ENCODE measurements at places on chromosomes 4 and X.
A peak's percentile ranks its signal among the peaks of the same experiment; 100 is the strongest.

DNA sequence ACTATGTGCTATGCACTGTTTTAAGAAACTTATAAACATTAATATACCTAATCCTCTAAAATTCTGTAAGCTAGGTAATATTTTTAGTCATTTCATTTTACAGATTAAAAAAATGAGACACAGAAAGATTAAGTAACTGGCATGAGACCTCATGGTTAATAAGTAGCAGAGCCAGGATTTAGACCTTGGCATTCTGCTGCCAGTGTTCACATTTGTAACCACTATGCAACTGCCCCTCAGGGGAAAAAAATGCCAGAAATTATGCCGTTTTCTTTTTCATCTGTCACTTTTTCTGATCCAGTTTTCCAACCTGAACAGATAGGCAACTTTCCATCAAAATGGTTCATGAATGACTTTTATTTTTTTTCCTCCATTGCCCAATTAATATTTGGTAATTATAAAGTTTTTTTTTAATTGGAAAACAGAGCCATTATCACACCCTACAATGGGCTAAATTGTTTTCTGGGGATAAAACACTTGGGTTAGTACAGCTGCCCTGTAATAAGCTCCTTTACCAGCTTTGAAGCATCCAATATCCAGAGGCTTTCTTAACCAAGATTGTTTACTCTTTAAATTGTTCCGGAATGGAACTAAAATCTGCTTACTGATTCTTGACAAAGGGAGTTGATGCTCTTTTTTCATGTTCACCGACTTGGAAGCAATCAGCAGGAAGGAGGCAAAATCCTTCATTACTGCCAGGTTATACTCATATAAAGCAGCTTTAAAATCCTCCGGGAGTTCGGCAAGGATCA is 56.4 kb upstream of the DDX60 start:
- DNase-seq: no peak

DNA sequence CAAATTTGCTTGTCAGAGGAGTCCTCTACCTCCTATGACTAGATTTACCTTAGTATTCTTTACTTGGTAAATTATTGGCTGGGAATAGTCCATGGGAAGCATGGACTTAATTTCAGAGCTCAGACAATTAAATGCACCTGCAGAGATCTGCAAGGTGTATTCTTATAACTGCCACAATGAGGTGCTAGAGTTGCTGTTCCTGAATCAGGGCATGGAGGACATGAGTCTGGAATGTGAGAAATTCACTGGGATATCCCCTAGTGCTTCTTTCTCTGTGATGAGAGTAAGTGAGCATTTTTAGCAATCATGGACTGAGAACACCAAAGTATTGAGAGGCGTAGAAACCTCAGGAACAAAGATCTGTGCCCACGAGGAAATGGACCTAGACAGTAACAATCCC is 32.9 kb upstream of the GRID2 start:
- DNase-seq: no peak

DNA sequence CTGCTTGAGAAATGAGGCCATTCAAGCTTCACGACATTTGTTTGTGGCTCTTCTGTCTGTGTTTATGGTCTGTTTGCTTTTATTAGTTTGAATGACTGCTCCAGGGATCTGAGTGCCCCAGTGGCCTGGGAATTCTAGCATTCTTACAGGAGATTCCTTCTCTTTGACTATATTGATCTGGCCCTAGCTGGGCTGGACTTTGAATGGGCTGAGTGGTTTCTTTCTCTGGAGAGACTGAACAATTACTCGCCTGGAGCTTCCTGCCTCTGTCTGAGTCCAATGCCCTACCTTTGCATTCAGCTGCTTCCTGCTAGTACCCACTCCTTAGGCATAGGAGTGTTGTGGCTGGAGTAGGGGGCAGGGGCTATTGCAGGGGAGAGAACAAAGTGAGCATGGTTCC is 51.2 kb upstream of the EDA start:
- DNase-seq: no peak

DNA sequence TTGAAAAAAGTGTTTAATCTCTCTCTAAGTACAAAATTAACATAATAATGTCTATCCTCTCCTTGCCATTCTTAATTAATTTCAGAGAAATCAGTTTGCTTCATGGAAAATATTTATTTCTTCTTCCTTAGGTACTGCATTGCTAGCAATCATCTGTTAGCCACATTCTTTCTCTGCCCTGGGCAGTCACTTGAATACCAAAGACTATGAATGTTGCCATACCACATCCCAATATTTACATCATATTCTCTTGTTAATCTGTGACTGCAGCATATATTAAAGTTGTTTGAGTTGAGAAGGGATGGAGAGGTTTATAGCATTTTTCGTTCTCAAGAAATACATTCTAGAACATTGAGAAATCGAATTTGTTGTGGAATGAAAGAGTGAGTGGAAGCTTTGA is 672.8 kb downstream of the PCDH7 start:
- no peak for DNase-seq

- no peak for DNase-seq
These were observed 594.7 kb upstream of the GALNT7 start for GRCh38 chr4:172573899-172574298.

DNA sequence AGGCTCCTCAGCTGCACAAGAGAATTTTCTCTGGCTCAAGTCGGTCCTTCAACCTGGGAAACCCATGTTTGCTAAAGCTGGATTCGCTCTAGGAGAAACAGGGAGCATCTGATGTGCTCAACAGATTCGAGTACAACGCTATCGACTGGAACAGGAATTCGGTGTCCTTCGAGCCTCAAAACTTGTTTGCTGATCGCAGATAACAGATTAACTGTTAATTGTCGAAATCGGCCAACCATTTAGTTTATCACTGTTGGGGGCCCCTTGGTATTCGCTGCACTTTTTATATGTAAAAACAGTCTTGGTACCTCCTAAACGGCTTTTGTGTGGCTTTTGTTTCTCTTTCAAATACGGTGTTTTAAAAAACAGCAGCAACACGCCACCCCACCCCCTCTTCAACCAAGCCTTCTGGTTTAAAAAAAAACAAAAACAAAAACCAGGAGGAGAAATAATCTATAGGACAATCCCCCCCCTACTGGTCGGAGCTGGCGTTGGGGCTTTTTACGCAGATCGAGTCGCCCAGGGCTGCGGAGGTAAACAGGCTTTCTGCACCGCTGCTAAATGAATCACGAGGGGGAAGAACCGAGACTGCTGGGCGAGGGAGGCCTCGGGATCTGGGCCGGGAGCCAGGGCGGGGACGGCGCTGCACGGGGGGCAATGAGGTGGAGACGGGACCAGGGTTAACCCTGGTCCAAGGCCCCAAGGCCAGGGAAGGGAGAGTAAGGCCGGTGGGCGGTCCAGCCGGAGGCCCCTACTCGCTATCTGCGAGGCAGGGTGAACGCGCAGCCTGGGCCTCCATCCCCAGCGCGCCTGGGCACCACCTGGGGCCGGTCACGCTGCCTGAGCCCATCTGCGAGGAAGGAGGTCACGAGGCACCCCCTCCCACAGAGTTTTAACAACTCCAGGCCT is 71.7 kb upstream of the BCOR start:
- peak; percentile 36 for DNase-seq

DNA sequence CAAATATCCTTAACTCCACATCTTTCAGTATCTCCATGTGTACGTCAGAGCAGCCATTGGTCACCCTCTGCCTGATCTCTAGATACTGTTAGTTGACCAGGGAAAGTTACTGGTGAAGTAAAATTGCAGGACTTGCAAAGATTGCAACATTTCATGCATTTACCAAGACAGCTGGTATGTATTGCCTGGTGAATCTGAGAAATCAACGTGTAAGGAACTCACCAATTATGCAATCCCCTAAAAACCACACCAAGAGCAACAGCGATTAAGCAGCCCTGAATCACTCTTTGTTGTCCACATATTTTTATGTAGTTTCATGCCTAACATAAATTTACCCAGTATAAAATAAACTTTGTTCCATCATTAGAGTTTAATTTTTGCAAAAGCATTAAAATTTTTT is 271.2 kb downstream of the NLGN4X start:
- DNase-seq: peak; percentile 5

DNA sequence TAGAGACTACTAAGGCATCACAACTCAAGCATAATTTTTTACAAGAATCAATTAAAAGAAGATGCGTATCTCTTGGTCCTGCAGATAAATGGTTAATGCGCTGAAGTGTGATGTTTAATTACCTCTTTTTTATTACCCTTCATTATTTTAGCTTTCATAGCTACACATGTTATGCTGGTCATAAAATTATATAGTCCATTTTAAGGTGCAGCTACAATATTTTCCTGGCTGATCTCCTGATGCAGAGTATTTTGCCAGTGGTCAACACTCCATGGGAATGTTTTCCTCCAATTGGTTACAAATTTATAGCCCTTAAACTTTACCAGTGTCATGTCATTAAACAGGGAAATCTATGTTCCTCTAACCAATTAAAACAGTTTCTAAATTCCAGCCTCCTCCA is 1617.2 kb downstream of the PCDH7 start:
- no peak for DNase-seq

DNA sequence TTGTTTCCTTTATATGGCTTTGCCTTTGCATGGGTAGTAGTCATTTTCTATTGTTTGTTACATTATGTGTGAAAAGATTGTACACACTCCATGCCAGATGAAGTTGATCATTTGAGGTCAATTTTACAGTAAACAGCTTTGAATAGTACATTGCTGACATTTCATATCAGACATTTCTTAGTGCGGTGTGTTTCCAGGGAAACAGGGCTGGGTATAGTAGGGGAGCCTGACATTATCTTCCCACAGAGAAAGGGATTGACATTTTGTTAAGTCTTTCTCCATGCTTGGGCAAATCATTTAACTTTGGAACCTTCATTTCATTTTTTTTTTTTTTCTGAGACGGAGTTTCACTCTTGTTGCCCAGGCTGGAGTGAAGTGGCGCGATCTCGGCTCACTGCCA is 5.0 kb downstream of the FUNDC2 start:
- no peak for DNase-seq

DNA sequence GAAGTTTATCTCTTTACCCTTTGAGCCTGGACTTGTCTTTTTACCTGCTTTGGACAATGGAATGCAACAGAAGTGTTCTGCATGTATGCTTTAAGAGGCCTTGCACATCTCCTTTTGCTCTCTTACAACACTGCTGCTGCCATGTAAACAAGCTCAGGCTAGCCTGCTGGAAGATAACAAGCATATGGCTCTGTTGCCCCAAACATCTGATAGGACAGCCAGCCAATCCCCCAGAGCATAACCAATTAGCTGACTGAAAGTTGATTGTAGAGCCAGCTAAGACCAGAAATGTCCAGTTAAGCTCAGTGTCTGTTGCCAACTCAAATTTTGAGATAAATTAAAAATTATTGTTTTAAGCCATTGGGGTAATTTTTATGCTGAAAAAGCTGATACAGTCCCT is 510.6 kb upstream of the CNKSR2 start:
- no peak for DNase-seq

DNA sequence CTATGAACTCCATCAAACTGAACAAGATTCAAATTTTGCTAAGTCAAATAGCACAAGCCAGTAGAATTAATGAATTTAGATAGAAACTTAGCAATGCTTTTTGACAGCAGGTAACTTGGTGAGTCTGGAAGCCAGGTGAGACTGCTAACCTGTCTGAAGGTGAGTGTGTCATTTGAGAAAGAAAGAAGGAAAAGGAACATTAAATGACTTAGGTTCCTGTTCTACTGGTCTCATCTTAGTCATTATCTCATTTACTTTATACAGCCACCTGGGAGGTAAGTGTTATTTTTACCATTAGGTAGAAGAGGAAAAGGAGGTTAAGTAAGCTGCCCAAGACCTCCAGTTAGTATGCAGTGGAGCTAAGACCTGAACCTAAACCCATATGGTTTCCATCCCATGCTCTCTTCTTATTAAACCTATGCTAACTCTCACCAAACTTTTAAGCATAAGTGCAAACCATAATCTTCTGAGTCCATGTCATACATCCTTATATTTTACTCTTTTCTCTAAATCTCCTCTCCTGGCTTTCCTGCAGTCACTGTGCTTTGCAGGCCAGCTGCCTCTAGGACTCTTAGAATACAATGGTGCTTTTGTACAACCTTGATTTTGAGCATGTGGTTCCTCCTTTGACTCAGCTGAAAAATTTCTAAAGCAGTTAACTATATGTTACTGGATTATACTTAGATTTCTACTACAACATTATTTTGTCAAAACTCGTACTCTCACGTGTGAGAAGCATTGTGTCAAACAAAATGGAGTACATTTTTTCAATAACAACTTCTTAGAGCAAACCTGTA is 68.5 kb downstream of the ATP10D start:
- DNase-seq: no peak

GRCh38 chr4:55817691-55818090 is 1.9 kb upstream of the EXOC1L start:
- DNase-seq: no peak

- no peak for DNase-seq
These were observed 2618.6 kb downstream of the ARAP2 start for GRCh38 chr4:33625748-33626147.

DNA sequence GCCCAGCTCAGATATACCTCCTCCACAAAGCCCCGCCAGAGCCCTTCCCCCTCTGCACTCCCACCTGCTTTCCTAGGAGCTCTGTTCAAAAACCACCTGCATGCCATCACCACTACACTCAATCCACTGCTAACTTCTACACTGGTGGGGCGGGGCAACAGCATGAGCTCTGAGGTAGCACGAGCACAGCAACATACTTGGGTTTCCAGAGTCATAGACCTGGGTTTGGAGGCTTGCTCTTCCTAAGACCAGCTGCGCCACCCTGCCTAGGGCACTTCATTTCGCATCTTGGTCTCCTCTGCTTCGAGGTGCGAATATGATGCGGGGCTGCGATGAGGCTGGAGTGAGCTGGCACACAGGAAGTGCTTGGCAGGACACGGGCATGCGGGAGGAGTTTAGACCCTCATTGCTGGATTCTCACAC is 3.6 kb downstream of the SASH3 start:
- DNase-seq: no peak

- no peak for DNase-seq
These were observed 4.8 kb downstream of the AVPR2 start for GRCh38 chrX:153909024-153909979.

GRCh38 chr4:184636897-184637296 is 12.3 kb downstream of the CASP3 start:
- DNase-seq: no peak

DNA sequence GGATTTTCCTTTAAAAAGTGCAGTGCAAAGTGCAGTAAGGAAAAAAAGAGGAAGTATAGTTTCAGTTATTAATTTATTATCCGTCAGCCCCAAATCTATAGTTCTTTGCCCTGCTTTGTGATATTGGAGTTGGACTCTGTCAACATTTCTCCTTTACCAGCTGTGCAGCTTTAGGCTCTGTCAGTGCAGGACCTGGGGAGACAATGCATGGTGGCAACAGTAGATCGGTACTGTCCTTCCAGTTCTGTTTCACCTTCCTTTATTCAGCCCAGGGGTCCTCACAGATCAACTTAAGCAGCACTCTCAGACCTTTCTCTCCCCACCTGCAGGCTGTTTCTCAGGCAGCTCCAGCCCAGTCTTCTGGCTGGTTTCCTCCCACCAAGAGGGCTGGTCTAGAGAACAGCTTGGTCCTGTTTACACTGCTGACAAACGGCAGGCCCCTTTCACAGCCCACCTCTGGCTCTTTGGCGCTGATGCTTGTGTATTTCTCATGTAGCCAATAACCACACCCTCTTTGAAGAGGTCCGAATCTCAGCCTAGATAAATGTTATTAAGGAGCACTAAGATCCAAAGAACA is 71.6 kb downstream of the MCUB start:
- DNase-seq: no peak

- DNase-seq: no peak
These were observed 46.7 kb downstream of the TMEM156 start for GRCh38 chr4:38985410-38986100.

GRCh38 chrX:22950269-22951266 is 49.2 kb upstream of the DDX53 start:
- peak; percentile 77 for DNase-seq

All from non-pigmented ciliary epithelial cell (primary cell).